Activated T-cell treated with anti-CD3 and anti-CD28 coated beads, Interleukin-2, amount 50 U/mL, for 72 hours (primary cell): ENCODE measurements at places on chromosomes 4 and X.

- DNase-seq, result no peak
These were observed 8.9 kb downstream of the CCNA2 start for GRCh38 chr4:121814756-121815155.

DNA sequence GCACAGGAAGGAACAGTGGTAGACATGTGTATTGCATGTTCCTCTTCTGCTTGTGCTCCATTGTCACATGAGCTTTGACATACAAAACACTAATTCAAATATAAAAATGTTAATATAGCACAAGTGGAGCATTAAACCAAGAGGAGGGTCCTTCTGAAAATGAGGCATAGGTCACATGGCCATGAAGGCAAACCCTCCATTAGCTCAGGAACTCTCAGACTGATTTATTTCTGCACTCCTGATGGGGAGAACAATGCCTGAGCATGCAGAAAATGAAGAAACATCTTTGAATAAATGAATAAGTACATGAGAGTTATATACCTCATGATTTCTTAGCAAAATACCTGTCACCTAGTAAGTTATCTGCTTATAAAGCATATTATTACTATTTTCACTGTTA is 769.2 kb upstream of the EPHA5 start:
- no peak for DNase-seq

GRCh38 chr4:140236654-140237169 is 82.7 kb upstream of the MAML3 start:
- no peak for DNase-seq

GRCh38 chr4:174365018-174365587 is 81.4 kb downstream of the CEP44 start:
- DNase-seq, result peak; percentile 11

- DNase-seq, result peak; percentile 8
These were observed 126.5 kb downstream of the QDPR start for GRCh38 chr4:17385403-17385802.

- peak; percentile 45 for DNase-seq
These were observed 15.8 kb downstream of the TBC1D14 start for GRCh38 chr4:6925357-6925836.

DNA sequence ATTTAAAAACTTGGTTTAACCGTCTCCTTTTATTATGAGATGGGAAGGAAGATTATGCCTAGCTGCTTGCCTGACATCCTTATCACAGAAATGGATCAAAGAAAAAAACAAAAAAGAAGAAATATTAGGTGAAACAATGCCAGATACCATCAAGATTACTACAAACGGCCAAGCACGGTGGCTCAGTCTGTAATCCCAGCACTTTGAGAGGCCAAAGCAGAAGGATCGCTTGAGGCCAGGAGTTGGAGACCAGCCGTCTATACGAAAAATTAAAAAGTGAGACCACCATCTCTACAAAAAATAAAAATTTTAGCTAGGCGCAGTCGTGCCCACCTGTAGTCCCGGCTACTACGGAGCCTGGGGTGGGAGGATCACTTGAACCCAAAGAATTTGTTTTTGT is 2.3 kb downstream of the FRYL start:
- DNase-seq, result no peak

DNA sequence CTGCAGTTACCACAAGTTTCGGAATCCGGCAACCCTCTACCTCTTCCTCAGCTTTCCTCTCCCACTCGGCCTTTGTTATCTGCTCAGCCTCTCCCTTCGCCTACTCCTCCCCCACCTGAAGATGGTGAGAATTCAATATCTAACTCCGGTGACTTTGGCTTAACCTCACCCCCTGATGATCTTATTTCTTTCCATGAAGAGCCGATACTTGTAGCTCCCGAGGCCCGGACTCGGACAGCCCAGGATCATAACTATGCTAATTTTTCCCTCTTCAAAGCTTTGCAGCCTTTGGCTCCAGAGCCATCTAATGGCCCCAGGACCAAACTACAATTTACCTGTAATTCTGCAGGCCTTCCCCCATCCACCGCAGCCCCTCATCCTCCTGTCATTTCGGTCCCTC is 32.0 kb upstream of the MGST2 start:
- no peak for DNase-seq

DNA sequence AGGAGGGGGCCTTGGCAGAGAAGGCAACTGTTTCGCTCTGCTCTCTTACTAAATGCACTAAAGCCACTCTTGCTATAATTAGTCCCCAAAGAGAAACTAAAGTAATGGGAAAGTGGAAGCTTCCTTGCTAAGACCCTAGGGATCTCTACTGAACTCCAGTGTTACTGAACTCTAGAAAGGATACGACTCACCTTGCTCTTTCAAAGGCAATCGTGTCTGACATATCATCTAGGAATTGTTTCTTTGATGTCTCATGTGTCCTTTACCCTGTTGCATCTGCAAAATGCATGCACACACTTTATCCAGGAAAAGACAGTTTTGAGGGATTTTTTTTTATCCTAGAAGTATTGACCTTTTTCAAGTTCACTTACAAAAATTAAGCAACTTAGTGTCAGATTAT is 148.1 kb upstream of the FAM9B start:
- DNase-seq, result no peak

DNA sequence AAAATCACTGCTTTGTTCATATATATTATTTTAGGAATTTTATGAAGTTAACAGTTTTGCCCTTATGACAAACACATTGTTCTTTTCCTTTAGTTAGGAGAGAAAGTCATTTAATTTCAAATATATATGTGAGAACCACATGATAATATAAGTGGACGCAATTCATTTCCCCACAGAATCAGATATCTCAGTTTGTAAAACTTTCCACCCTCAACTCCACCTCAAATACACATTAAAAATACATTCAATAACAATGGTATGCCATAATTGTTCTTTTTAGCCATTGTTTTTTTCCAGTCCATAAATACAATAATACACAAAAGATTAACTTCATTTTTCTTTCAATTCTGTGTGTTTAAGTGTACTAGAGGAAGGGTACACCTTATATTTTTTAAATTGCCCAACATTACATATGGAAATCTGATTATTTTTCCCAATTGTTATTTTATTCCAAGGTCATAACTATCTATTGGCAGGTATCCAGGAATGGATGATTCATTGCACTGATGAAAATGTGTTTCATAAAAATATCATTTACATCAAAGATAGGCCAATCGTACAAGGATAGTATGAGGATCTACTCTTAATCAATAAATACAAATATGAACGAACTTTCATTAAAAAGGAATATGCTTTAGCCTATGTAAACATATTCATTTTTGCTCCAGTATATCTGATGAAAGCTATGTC is 125.0 kb downstream of the PPP3CA start:
- no peak for DNase-seq

- DNase-seq, result no peak
These were observed 41.0 kb upstream of the PDLIM5 start for GRCh38 chr4:94410678-94411206.

- DNase-seq, result no peak
These were observed 20.0 kb upstream of the BMP2K start for GRCh38 chr4:78756137-78756536.

- no peak for DNase-seq
These were observed 86.7 kb downstream of the JAKMIP1 start for GRCh38 chr4:6113641-6114040.

GRCh38 chr4:97942951-97943350 is 200.3 kb downstream of the STPG2 start:
- DNase-seq, result no peak

DNA sequence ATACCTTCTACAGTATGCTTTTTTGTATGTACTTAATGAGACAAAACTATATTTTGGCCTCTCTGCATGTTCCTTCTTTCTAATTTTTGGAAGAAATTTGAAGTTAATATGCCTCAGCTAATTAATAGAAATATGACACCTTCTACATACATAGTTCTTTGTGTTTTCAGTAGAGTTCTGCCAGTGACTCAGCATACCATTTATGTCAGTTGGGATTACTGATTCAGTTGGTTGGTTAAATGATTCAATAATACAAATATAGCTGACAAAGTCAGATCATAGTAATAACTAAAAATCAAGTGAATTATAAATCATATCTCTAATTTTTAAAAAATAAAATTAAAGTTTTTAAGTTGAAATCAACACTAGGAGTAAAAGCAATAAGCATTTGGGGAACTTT is 16.8 kb downstream of the BTC start:
- DNase-seq, result no peak

- no peak for DNase-seq
These were observed 38.9 kb upstream of the MAMLD1 start for GRCh38 chrX:150324035-150324728.

DNA sequence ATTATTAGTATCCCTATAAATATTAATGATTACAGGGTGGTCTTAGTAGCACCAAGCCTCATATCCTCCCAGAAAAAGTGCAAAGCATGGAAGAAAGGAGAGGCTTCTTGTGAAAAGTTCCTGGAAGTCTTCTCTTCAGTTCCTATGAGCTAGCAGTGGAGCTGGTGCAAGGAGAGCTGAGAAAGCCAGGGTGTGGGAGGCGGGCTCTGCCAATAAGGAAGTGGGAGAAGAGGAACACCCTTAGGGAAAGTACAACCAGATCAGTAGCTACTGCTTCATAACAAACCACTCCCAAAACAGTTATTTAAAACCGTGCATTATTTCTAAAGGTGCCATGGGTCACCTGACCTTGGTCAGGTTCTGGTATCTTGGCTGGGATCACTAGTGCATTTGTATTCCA is 72.4 kb downstream of the MAP9 start:
- DNase-seq, result no peak

- DNase-seq, result no peak
These were observed 111.7 kb downstream of the PTTG2 start for GRCh38 chr4:38071801-38072431.

GRCh38 chr4:60461551-60461950 is 738.6 kb upstream of the ADGRL3 start:
- no peak for DNase-seq
